ENCODE measurements at places on chromosomes 3 and 15.

DNA sequence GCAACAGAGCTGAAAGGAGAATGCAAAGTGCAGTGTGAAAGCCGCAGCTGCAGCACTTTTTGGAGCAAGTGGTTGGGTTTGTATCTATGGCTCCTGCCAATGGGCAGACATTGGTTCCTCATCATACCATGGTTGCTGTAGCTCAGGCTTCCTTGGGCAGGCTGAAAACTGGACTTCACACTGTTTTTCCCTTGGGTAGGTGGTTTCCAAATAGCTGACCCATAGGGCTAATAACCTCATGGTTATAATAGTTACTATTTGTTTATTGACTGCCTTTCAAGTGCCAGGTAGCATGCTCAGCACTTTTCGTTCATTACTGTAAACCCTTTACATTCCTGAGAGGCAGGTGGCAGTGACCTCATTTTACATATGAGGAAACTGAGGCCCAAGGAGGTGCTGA lies 4.5 kb downstream of the CGNL1 start:
- DNase-seq: no peak

DNA sequence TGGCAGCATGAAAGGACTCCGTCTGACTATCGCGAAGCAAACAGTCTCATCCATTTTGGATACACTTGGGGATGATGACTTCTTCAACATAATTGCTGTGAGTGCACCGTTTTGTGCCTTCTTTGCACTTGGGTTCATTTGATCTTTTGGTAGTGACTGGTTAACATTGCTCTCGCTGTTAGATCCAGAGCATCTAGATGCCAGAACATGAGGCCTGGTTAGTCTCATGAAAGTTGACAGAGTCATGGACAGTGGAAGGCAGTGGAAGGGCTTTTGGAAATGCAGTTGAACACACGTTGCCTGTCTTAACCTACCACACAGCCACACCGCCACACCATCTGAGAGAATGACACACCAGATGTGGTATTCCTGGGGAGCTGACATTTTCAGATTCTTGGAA lies 357.9 kb downstream of the LRTM1 start:
- no peak for DNase-seq

DNA sequence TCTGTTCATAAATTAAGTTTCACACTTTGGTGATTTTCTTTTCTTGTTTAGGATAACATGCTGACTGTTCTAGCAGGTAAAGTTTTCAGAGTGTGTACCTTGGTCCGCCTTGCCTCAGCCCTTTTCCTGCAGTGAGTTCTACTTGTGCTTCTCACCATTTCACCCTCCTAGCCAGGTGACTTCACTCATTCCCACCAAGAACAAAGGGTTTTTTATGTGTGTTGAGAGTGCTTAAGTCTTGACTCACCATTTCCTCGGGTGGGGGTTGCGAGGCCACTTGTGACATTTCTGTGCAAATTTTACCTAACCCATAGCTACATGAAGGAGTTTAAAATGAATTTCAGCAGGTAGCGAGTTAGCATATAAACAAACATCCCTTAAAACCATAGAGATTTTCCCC lies 81.4 kb downstream of the C3orf38 start:
- DNase-seq: no peak

DNA sequence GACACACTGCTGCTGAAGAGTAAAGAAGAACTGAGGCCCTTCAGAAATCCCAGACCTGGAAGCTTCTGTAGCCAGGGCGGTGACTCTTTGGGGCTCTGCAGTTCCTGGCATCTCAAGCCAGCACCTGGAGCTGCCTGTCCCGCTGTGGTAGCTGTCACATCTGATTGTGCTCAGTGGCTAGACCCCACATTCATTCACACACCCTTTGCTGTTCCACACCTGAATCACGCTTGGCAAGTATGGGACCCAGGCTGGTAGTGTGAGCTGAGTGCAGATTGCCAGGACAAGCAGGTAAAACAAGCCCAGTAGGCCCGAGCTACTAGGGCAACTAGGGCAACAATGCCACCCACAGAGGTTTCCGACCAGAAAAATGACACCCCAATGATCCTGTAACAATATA lies 218.2 kb downstream of the VGLL3 start:
- no peak for DNase-seq

GRCh38 chr3:127915115-127915936 lies at the start of gene KBTBD12:
TSS of gene KBTBD12 (plus strand) at chr3:127915232. CDS start at chr3:127923062, 7,830 bp downstream.
- no peak for DNase-seq

DNA sequence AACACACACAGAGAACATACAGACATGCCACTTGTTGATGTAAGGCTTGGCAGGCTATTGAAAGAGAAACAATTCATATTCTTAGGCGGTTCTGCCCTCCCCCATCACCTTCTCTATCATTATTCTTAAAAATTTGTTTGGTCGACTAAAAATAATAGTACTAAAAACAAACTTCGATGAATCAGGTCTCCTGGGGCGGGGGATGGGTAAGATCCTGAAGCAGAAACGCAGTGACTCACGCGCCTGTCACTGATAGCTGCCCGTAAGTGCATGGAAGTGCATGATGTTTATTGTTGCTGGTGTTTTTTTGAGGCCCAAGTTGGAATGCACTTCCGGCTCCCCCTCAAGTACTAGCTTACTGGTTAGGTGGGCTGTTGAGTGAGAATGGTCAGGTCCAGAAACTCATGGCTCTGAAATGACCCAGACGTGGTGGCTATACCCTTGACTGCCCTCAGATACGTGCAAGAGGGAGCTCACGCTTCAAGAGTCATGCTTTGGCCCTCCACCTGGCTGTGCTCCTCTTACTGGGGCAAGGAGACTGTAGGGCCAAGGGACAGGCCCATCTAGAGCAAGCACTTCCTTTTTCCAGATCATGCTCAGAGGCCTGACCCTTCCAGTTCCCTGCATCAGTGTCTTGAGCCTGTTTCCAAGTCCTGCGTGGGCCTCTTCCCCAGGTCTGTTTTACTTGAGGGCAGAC lies 10.9 kb downstream of the SMAD3 start:
- peak; percentile 83 for DNase-seq

- no peak for DNase-seq
These were observed 67.3 kb downstream of the MEGF11 start for GRCh38 chr15:66186049-66186825.

DNA sequence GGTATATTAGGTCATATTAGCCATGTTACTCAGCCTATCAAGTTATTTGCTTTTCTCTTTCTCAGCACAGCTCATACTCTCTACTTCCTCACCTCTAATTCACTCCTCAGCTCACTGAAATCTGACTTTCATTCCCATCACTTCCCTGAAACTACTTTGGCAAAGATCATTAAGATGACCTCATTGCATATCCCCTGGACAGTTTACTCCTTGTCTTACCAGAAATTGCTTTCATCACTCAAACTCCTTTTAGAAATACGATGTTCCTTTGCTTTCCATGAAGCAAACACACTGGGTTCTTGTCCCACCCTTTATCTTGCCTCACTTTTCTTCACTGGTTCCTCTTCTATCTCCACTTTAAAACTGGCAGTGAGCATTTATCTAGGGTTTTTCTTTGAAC lies 354.4 kb downstream of the TUSC7 start:
- no peak for DNase-seq

DNA sequence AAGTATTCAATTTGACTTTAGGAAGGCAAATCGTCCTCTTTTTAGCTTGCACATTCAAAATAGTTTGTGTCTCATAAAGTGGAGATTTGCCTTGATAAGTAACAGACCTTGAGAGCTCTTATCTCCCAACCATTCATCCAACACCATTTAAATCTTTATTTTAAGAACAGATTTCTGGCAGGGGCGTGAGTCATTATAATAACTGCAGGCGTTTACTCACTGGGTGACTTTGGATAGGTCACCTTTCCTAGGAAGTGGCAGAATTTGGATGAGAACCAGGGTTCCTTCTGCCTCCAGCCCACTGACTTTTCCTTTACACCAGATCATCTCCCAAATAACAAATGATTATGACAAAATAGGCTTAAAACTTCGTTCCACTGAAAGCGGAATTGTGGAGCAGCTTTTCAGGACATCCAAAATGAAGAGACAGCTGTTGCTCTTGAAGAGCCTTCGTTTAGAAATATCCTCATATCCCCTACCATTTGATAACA lies 5.0 kb downstream of the LMCD1 start:
- no peak for DNase-seq

DNA sequence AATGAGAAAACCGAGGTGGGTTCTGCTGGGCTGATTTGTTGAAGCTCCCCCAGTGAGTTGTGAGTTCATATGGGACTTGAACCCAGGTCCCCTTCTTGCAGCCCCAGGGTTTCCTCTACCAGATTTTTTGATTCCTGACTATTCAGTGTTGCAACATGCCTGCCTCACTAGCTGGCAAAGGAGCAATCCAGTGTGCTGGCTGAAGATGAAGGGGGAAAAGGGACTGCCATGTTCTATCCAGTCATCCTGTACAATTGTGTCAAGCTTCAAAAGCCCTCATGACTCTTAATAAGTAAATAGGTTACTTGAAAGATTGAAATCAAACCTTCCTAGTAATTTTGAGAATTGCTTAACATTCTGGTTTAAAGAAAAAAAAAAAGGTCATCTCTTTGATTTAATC lies 211.5 kb upstream of the TP63 start:
- no peak for DNase-seq

DNA sequence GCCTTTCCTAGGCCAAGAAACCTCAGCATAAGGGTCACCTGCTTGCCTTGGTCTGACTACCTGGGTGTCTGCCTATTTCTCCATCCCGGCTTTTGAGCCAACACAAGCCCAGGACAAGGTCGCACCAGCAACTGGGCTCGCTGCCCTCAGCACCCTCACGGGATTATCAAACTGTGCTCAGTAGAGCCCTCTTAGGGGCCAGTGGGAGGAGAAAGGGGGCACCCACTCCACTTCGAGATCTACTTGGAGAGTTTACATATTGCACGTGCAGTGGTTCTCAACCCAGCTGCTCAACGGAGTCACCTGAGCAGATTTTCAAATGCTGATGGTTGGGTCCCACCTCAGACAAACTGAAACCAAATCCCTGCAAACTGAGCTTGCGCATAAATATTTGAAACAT lies 31.1 kb downstream of the TSPAN3 start:
- DNase-seq: no peak
